ENCODE measurements at places on chromosomes 3 and 15.

GRCh38 chr3:72301779-72302178 is 516.8 kb upstream of the PROK2 start:
- DNase-seq = no peak

- DNase-seq = no peak
Observed at GRCh38 chr3:39587113-39587512, 119.6 kb downstream of the MOBP start.

- no peak for DNase-seq
Observed at GRCh38 chr3:55488398-55489055, 1.4 kb upstream of the WNT5A start.

DNA sequence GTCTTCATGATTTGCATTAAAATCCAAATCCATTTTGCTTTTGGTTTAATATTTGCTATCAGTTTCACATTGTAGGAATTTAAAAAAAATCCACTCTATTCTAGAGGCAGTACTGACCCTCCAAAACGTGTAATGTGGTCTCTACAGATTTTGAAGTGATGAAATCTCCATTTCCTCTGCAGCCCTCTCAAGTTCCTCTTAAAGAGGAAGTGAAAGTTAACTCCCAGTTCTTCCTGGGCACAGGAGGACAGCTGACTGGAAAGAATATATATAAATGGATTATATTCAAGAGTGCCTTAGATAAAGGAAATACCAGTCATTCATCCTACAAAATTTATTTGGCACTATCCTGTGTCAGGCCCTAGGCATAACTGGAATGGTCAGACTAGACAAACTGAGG is 83.5 kb upstream of the PLCL2 start:
- peak; percentile 73 for DNase-seq

DNA sequence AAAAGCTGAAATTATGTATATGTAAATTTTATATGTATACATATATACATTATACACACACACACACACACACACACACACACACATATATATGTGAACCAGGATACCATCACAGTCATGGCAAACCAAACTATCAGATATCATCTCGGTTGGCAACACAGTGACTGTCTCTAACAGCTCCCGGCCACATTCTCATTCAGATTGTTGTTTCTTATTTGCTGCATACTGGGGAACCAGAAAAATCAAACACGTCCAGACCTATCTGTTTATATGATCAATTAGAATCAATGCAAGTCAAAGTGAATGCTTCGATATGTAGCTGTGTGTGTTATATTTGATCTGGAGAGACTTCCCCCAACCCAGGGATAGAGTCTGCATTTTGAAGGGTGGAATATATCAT is 61.1 kb downstream of the TIPARP start:
- DNase-seq = no peak

GRCh38 chr15:70142322-70143191 is 44.8 kb upstream of the TLE3 start:
- DNase-seq = no peak

DNA sequence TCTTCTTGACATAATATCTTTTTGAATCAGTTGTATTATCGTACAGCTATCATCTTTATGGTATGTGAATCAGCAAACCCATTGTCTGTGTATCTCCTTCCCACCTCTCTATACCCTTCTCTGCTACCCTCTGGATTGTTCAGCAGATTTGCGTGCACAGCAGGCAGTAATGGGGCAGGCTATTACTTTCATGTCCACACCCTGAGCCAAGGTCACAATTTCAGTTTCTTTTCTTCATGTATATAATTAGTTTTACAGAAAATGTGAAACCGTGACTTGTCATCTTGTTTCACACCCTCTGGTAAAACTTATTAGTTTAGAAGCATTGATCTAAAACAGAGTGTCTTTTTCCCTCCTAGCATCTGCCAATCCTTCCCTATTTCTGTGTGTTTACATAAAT is 770.4 kb upstream of the SEMA6D start:
- no peak for DNase-seq

DNA sequence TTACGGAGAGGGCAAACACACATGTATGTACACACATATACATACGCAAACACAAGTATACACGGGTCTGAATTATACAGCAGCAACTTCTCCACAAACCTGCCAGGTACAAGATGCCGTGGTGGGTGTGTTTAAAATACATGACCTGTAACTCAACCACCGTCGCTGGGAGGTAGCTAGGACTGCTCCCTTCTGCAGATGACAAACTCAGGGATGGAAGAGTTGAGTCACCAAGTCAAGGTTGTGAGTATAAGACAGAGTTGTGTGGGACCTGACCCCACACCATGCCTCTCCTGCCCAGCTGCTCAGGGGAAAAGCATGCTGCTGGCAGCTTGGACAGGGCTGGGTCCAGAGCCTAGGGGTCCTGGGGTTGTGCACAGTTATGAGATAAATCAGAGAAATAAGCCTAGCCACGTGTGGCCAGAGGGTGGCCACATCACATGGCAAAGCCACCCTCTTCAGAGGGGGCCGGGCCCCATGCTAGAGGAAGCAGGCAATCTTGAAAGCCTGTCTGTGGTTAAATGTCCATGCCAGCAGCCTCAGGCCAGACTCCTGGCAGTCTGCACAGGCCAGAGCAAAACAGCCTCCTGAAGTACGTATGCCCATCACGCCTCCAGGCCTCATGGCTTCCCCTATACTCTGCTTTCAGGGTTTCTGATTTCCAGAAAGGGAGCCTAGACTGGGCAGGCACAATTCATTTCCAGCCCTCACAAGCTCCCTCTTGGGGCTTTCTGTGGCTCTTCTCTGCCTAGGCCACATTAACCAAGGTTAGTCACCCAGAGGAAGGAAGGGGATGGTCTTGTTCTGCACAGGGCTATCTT is 107.7 kb upstream of the RPL32 start:
- no peak for DNase-seq

GRCh38 chr15:88342666-88343065 is 86.1 kb upstream of the NTRK3 start:
- no peak for DNase-seq

DNA sequence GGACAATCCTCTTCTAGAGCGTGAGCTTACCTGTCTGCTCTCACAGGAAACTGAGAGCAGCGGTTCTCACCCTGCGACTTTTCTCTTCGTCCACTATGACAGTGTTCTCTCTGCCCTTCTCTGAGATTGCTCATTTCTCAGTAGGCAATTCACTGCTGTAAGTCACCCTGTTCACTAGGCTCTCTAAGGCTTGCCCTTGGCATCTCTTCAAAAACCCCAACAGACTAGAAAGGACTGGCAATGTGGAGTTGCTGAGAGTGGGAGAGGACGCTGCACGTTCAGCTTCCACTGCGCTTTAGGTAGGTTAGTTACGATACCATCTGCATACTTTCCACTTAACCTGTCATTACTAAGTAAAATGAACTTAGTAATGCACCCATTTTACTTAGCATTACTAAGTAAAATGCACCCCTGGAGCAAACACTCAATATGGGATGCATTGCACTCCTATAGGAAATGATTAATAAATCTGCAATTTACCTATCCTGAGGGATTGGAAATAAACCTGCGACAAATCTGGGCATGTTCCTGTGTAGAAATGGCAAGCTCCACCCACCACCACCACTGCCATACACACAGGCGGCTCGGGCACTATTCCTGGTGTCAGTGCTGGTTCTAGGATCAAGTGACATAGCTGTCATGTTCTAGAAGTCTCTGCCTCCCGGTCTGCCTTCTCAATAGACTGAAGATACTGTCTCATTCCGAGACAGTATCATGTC is 21.4 kb downstream of the XPC start:
- no peak for DNase-seq

DNA sequence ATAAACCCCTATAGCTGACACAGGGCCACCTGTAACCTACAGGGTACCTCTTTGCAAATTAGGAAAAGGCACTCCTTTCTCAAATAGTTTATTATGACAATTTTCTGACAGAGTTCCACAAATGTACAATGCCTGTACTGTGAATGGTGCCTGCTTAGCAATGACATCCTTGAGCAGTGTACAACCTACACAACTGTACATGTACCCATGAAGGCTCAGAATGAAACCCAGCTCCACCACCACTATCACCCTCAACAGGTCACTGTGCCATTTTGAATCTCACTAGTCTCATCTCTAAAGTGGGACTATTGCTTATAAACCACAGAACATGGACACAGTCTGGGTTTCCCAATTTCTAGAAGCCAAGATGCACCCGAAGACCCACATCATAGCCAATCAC is 7.0 kb downstream of the MFGE8 start:
- no peak for DNase-seq

DNA sequence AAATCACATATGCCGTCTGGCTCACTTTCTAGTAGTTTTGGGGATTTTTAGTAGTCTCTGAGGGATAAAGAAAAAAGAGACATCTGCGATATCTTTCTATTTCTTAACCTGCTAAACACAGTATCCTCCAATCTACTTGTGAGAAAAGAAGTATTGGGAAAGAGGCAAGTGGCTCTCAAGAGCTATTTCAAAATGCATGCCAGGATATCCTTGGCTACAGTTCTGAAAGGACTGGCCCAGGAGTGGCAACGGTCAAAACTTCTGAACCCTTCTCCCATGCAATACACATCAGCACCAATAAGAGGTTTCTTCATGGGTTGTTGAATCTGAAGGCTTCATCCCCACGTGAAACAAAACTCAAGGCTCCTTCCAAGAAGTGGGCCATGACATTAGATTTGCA is 204.0 kb upstream of the WNT5A start:
- DNase-seq = no peak

- no peak for DNase-seq
Observed at GRCh38 chr3:189839576-189839975, 208.4 kb downstream of the TP63 start.

- no peak for DNase-seq
Observed at GRCh38 chr3:73228437-73228836, 167.0 kb downstream of the EBLN2 start.

DNA sequence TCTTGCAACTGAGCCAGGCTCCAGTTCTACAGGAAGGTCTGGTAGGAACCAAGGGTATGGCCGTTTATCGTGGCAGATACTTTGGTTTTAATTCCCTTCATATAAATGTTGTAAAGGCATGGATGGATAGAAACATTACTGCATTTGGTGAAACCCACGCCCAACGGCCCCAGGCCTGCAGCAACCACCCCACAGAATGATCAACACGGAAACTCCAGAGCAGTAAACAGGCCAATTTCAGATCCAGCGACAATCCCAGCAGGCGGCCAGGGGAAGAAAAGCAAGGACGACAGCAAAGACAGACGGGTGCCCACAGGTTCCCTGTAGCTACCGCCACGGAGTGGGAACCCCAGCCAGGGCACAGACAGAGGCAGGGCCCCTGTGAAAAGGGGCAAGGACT is 32.6 kb upstream of the PCSK6 start:
- DNase-seq = no peak

- DNase-seq = no peak
Observed at GRCh38 chr15:29680465-29681165, 141.7 kb downstream of the TJP1 start.

DNA sequence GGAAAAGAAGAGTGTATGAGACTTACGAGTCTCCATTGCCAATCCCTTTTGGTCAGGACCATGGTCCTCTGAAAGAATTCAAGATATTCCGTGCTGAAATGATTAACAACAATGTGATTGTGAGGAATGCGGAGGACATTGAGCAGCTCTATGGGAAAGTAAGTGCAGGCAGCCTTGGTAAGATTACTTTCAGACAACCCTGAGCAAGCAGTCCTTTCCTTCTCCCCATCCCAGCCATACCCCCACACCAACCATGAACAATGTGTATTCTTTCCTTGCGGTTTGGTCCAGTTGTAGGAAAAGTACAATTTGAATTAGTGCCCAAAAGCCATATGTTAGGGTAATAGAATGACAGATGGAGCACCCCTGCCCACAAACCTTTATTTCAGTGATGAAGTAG is 5.6 kb downstream of the TSEN2 start:
- no peak for DNase-seq

GRCh38 chr15:60766391-60767128 is 287.6 kb upstream of the ICE2 start:
- DNase-seq = no peak

GRCh38 chr15:91263632-91264531 is 163.8 kb downstream of the SV2B start:
- DNase-seq = no peak

- no peak for DNase-seq
Observed at GRCh38 chr15:63163217-63163616, 5.9 kb upstream of the RPS27L start.

- no peak for DNase-seq
Observed at GRCh38 chr3:99541181-99541580, 97.2 kb upstream of the COL8A1 start.

DNA sequence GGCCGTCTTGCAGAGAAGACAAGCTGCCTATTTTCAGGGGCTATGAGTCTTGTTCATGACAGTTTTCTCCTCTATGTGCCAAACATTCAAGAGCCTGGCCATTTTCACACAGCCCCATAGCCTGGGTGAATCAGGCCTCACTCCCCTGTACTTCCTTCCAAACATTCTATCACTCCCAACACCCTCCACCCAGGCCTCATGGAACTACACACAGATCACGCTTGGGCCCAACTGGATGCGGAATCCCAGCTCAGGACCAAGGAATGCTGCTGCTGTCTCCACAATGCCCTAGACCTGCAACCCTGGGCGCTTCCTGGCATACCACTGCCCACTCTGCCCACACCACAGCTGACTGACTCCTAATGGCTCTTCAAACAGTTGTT is 39.4 kb upstream of the PCSK6 start:
- no peak for DNase-seq

DNA sequence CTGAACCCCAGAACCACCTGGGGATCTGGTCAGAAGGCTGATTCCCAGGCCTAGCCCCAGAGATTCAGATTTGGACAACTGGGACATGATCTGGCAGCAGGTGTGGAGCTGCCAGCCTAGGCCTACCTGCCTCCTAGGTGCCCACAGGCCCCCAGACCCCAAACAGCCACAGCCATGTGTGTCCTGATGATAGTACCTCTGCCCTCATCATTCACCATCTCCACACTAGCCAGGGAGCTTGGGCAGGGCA is 34.7 kb downstream of the HMCES start:
- DNase-seq = no peak

DNA sequence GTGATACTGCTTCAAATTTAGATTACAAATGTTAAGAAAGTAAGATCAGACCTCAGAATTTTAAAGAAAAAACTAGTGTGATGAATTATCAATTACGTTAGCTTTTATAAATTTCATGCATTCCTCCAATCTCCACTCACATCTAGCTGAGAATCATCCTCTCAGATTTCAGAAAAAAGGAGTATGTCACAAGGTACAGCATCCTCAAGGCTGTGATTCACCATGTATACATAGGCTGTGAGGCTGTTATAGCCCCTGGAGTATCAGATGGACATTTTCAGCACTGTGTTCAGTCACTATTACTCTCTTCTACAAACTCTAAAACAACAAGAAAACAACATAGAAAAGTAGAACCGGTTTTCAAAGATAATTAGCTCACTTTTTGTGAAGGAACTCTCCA is 214.4 kb downstream of the PCCB start:
- no peak for DNase-seq

- no peak for DNase-seq
Observed at GRCh38 chr15:78244101-78244500, 9.7 kb upstream of the ACSBG1 start.

- no peak for DNase-seq
Observed at GRCh38 chr3:152677491-152677890, 157.4 kb upstream of the P2RY1 start.
